ENCODE measurements at places on chromosomes 12 and 14.

DNA sequence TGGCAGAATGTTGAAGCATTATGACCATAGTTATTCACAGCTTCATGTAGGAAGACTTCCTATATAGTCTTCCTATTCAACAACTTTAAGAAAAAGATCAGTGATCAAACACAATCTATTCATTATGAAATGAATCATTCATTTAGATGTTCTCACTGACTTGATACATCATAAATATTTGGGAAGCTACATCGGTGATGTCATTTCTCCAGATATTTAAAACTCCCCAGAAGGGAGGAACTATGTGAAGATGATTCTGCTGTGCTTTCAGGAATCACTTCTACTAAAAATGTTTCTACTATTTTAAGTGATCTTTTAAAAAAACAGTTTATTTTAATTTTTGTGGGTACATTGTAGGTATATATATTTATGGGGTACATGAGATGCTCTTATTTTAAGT lies 316.4 kb downstream of the BCAT1 start:
- no peak for DNase-seq

DNA sequence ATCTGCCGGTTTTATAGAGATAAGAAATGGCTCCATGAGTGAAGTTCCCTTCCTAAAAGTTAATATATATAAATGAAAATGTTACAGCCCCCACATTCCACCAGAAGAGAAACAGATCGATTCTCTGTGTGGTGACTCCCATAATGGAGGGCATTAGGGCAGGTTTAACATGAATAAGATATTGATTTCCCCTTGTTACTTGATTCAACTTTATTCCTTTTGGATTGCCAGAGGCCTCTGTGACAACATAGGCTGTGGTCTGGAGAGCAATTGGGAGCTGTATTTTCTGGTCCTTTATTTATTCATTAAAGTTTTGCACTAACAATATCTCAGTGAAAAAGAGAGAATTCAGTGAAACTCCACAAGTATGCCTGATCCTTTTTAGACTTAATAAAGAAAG lies 125.2 kb upstream of the CCDC196 start:
- no peak for DNase-seq

GRCh38 chr12:32305163-32305562 lies 94.2 kb upstream of the FGD4 start:
- DNase-seq = no peak

GRCh38 chr12:89370421-89370831 lies 18.1 kb upstream of the DUSP6 start:
- no peak for DNase-seq

DNA sequence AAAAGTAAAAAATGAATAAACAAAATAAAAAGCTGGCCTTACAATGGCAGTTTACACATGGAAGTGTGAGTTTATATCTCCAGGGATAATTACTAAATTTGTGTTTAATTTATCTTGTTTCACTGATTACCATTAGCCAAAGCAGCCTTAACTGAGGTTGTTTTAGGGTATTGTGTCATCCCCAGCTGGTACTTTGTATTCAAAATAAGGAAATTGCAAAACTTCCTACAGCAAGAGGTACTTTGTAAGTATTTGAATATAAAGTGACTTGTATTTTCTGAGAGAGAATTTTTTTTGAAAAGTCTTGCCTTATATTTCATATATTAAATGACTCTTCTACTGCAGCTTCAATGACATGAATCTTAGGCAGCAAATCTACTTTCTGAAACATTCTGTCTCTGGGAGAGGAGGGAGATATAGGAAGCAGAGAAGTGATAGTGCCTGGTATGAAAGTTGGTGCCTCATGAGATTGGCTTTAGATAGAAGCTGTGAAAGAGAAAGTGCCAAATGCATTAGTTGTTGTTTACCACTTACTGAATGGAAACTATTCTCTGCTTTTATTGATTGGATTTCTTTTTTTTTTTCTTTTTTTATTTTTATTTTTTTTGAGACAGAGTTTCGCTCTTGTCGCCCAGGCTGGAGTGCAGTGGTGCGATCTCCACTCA lies 6.7 kb downstream of the FNTB start:
- no peak for DNase-seq

DNA sequence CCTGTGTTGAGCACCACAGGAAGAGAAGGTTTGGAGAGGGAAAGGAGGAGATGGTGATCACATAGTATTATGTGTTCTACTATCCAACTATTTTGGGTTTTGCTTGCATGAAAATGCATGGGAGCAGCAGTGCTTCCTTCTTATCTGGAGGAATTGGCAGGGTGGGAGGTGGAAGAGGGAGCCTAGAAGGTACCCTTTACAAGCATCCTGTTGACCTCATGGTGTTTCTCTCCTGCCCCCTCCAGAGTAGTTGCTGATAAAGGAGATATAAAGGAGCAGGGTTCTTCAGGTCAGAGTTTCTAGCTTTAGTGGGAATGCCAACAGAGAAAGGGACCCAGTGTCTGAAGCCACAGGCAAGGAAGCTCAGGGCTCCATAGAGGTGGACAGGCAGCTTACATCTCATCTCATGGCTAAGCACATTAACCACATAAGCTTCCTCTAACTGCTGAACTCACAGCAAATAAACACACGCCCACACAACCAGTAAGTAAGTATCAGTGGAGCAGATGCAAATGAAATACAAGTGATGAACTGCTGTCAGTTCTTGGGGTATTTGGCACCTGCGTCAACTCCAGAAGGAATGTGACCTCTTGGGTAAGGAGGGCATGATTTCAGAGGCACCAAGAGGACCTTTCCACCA lies 174.2 kb upstream of the SLC38A2 start:
- no peak for DNase-seq

- DNase-seq = no peak
Measured at GRCh38 chr12:127888943-127889719, 377.8 kb upstream of the TMEM132C start.

DNA sequence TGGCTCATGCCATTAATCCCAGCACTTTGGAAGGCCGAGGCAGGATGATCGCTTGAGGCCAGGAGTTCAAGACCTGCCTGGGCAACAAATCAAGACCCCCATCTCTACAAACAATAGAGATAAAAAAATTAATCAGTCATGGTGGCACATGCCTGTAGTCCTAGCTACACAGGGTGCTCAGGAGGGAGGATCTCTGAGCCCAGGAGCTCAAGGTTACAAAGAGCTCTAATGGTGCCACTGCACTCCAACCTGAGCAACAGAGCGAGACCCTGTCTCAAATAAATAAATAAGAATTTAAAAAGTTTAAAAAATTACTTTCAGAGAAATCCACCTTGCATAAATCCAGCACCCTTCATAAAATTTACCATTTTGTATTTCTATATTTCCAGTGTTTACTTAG lies 2.2 kb downstream of the KLRF1 start:
- DNase-seq = no peak

DNA sequence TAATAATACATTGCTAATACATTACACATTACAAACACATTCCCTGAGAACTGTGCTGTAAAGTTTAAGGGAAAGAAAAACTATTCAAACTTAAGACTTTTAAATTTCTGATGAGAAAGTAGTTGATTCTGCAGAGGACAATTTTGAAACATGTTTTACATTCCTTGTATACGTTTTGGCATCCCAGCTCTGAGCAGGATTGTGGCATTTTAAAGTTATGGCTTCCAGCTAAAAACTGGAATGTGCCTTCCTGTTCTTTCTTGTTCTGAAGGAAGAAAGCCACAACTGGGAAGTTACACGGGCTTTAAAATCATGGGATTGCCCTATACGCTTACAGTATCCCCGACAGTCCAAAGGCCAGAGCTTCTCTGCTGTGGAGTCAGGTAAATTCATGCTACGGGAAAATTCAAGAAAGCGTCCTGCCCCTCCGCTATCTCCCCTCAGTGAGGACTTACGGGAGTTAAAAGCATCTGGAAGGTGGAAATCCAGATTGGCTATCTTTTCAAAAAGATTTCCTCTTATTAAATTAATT lies 10.8 kb upstream of the KLHL42 start:
- DNase-seq = no peak

DNA sequence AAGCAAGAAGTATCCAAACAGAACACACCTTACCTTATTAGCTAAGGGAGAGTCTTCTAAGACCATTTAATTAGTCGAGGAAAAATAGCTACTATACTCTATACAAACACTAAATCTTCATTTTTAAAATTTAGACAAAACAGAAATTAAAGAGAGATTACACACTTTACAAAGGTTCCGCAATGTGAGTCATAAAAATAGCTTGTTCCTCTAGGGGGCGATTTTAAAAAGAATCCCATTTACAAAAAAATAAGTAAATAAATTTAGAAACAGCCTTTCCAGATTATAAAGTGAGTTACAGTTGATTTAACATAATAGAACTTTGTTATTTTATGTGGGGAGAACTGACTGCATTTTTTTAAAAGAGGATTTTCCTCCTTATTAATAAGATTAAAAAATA lies 201.6 kb downstream of the PAX9 start:
- DNase-seq = no peak

GRCh38 chr12:89082370-89082753 lies 269.9 kb downstream of the DUSP6 start:
- no peak for DNase-seq

- no peak for DNase-seq
Measured at GRCh38 chr12:57834086-57834876, 12.2 kb downstream of the CTDSP2 start.

DNA sequence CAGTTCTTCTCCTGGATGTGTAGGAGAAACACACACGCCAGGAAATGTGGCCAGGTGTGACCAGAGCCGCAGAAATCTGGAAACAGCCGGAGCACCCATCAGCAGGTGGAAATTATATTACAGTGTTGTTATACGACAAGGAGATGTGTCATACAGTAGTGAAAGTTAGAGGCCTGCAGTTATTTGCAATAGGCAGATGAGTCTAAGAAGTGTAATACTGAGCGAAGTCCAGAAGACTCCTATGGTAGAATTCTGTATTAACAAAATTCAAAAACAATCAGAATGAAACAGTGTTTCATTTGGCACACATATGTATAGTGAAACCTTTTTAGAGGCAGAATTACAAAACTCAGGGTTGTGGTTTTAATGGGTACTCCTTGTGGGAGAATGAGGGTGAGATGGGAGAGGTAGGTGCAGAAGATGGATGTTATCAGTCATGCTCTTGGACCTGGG lies 39.3 kb upstream of the AMN start:
- DNase-seq = no peak

GRCh38 chr12:65602610-65603295 lies 221.5 kb upstream of the HMGA2 start:
- peak; percentile 94 for DNase-seq

DNA sequence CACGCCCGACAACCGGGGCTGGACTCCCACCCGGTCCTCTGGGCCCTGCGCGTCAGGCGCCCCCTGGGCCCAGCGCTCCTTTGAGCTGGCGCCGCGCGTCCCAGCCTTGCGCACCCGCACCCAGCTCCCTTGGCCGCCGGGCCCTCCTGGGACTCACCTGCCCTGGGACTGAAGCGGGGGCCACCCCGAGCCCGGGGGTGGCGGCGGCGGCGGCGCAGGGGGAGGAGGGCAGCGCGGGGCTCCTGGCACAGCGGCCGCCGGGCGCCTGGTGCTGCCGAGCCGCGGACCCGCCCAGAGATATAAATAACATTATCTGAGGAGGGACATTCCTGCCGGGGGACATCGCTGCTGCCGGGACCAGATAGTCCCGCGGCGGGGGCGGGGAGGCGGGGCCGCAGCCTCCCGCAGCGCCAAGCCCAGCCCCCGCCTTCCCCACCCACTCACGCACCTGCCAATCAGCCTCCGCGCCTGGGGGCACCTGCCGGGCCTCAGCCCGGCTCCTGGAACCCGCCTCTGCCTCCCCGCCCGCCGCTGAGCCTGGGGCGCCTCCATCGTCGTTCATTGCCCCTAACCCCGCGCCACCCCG lies at the start of gene SPTB:
SPTB (minus strand) TSS at position 273 of the 586 bp plus-strand sequence. CDS start 56,813 bp downstream, outside the sequence.
- no peak for DNase-seq

- DNase-seq = no peak
Measured at GRCh38 chr12:5466521-5466960, 34.6 kb downstream of the NTF3 start.

- DNase-seq = no peak
Measured at GRCh38 chr14:94805680-94806288, 35.9 kb upstream of the GSC start.

- no peak for DNase-seq
Measured at GRCh38 chr14:88625671-88626070, 62.8 kb downstream of the ZC3H14 start.

- peak; percentile 14 for DNase-seq
Measured at GRCh38 chr12:13941258-13942249, 39.8 kb downstream of the GRIN2B start.

DNA sequence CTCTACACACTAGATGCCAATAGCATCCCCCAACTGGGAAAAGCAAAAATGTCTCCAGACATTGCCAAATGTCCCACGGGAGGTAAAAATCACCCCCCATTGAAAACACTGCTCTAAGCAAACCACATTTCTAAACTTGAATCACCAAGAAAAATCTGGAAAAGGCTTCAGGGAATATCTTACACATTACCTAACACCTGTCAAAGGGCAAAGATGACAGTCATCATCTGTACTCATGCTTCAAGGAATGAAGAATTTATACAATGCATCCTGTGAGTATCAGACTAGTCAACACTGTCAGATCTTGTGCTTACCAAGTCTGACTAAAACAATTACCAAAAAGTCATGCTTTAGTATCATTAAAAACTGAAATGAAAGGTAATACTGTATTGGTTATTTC lies 161.6 kb upstream of the SOX5 start:
- no peak for DNase-seq

DNA sequence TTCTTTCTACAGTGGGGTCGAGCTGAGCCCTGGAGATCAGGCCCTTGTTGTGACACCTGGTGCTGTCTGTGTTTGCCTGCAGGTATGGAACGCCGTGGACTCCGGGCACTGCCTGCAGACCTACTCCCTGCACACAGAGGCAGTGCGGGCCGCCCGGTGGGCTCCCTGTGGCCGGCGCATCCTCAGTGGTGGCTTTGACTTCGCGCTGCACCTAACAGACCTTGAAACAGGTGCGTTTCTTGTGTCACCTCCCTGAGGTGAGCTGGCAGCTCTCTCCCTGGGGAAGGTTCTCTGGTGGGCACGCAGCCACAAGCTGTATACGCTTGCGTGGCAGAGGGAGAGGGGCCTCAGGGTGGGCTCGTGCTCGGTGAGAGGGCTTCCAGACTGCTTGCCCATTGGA lies 119.3 kb downstream of the BEGAIN start:
- DNase-seq = no peak

- no peak for DNase-seq
Measured at GRCh38 chr12:122137229-122137628, 36.8 kb downstream of the IL31 start.

DNA sequence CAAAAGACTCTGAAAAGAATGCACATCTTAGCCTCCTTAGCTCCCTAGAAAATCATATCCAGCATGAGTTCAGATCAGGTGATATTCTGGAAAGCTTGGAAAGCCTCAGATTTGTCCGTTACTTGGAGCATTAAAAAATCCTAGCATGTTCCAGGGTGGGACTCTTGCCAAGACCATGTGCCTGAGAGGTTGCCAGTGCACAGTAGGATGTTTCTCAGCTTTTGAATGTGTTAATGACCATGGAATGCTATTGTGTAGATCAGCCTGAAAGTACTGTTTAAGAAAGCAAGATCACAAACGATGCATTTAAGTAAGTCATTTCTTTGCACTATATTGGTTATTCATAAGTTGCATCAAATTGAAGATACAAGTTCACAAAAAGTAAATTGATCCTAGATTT lies 230.5 kb downstream of the ETNK1 start:
- DNase-seq = no peak

GRCh38 chr12:74490390-74491064 lies 47.1 kb upstream of the ATXN7L3B start:
- DNase-seq = no peak

- DNase-seq = no peak
Measured at GRCh38 chr12:104637604-104638003, 180.9 kb downstream of the CHST11 start.

All from fibroblast of the conjunctiva (primary cell).